Stimulated activated CD4-positive, alpha-beta T cell treated with anti-CD3 and anti-CD28 coated beads, Interleukin-15, amount 100 ng/mL, for 1 hour (primary cell): ENCODE measurements at places on chromosomes 5 and 9.

DNA sequence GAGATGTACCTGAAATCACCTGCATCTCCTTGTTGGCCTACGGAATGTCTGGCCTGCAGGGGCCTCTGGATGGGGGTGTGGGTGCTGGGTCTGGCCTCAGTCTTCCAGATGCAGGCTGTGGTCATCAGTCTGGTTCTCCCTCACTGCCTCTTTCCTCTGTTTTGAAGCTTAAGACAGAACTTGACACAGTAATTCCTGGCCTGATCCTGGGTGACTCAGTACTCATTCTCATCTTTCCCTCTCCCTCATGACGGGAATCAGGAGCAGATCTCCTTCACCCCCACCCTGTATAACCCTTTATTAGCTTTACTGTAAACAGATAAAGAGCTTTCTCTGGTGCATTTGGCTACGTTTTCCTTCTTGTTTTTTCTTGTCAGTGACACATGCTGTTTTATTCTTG is 89.3 kb upstream of the ADAMTS16 start:
- no peak for DNase-seq

DNA sequence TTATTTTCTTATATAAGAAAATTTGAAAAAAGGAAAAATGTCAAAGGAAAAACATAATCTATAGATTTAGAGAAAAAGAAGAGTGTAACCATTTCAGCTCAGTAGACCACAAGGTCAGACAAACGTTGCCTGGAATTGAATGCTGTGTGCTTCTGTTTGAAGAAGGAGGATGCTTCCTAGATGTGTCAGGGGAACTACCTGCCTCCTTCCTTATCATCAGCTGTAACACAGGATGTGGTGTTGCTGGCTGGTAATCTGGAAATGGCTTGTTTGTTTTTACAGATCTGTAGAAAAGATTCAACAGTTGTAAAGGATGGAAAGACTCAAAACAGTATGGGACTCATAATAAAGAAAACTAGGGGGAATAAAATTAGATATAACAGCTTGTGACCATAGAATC is 160.7 kb upstream of the MEF2C start:
- no peak for DNase-seq

- DNase-seq: no peak
Observed at GRCh38 chr9:123756484-123757106, 173.3 kb downstream of the DENND1A start.

GRCh38 chr9:105673850-105674387 is 11.7 kb downstream of the TAL2 start:
- DNase-seq: no peak
